ENCODE measurements at places on chromosomes 6 and 20. TPM values are rescaled to one million over a fixed set of nuclear protein-coding genes. Genes with fewer than 3 reads are reported as not detected.

Gene TAGAP
- 0.63 TPM for total RNA-seq

Gene USP49
- 1.2 TPM for total RNA-seq

Gene SLC12A5
- 1.9 TPM for total RNA-seq

Gene PEX6
- total RNA-seq = 11.4 TPM

Gene MTFR2
- total RNA-seq = 0.46 TPM

- no peaks in the 10 kb centered on the region for H3K27me3 ChIP-seq
- no peaks in the 10 kb centered on the region for H3K36me3 ChIP-seq
- H3K4me3 ChIP-seq = no peak overlapping the region
- no peak for DNase-seq
Observed at GRCh38 chr6:11128608-11129007, 17.1 kb upstream of the ERVFRD-1 start.

DNA sequence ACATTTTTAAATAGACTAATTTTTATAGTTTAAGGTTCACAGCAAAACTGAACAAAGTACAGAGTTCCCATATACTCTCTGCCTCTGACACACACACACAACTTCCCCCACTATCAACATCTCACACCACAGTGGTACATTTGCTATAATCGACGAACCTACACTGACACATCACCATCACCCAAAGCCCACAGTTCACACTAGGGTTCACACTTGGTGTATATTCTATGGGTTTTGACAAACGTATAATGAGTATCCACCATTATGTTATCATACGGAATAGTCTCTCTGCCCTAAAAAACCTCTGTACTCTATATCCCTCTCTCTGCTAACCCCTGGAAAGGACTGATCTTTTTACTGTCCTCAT, 15.6 kb downstream of the TMEM30A start:
- peaks cover 20% of the 10 kb centered on the region for H3K4me1 ChIP-seq
- DNase-seq = no peak
- no peak overlapping the region for H3K4me3 ChIP-seq
- H3K36me3 ChIP-seq = no peaks in the 10 kb centered on the region

- H3K4me1 ChIP-seq = no peaks in the 10 kb centered on the region
- H3K36me3 ChIP-seq = no peaks in the 10 kb centered on the region
- no peaks in the 10 kb centered on the region for H3K27me3 ChIP-seq
- DNase-seq = no peak
- no peak overlapping the region for H3K4me3 ChIP-seq
Observed at GRCh38 chr6:14348389-14348788, 230.8 kb downstream of the CD83 start.

- no peaks in the 10 kb centered on the region for H3K4me1 ChIP-seq
- no peak overlapping the region for H3K4me3 ChIP-seq
- no peaks in the 10 kb centered on the region for H3K36me3 ChIP-seq
- no peak for DNase-seq
Observed at GRCh38 chr6:155791186-155791585, 335.5 kb upstream of the NOX3 start.

- H3K4me3 ChIP-seq = no peak overlapping the region
- no peak overlapping the region for H3K27ac ChIP-seq
- no peaks in the 10 kb centered on the region for H3K27me3 ChIP-seq
- H3K36me3 ChIP-seq = no peaks in the 10 kb centered on the region
- no peaks in the 10 kb centered on the region for H3K4me1 ChIP-seq
Observed at GRCh38 chr6:15744818-15745402, 82.1 kb upstream of the DTNBP1 start.

- no peaks in the 10 kb centered on the region for H3K36me3 ChIP-seq
- H3K27ac ChIP-seq = no peak overlapping the region
- no peak overlapping the region for H3K4me3 ChIP-seq
- H3K4me1 ChIP-seq = no peaks in the 10 kb centered on the region
- no peak for DNase-seq
Observed at GRCh38 chr20:3759316-3759823, 8.2 kb downstream of the ADISSP start.

GRCh38 chr6:22098601-22099031, 198.2 kb downstream of the PRL start:
- no peak overlapping the region for H3K27ac ChIP-seq
- H3K4me1 ChIP-seq = no peaks in the 10 kb centered on the region
- no peak for DNase-seq
- no peaks in the 10 kb centered on the region for H3K36me3 ChIP-seq

DNA sequence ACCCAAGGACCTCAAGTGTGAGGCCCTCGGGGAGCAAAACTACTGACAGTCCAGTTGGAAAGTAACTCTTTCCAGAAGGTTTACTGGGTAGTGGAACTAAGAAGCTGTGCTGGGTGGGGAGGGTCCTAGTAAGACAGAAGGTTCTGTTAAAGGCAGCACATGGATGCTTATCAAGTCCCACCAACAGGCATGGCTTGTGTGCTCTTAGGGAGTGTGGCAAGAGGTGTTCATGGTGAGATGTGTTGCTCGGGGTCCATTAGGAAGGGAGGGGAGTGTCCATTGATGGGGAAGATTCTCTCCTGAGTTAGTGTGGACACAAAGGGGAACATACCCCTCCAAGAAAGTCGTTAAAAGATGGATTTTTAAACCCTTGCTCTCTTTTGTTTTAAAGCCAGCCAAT, 120.6 kb downstream of the LY86 start:
- no peak overlapping the region for H3K27ac ChIP-seq
- DNase-seq = no peak
- H3K27me3 ChIP-seq = no peaks in the 10 kb centered on the region
- no peaks in the 10 kb centered on the region for H3K36me3 ChIP-seq
- no peak overlapping the region for H3K4me3 ChIP-seq
- peaks cover 3% of the 10 kb centered on the region for H3K4me1 ChIP-seq

- no peak overlapping the region for H3K27ac ChIP-seq
- no peak for DNase-seq
- no peak overlapping the region for H3K4me3 ChIP-seq
- H3K36me3 ChIP-seq = no peaks in the 10 kb centered on the region
- no peaks in the 10 kb centered on the region for H3K27me3 ChIP-seq
- peaks cover 3% of the 10 kb centered on the region for H3K4me1 ChIP-seq
Observed at GRCh38 chr6:166442131-166442685, 59.5 kb upstream of the MPC1 start.

Data from pancreas (tissue), 10 donors.